Chondrocyte (in vitro differentiated cells): ENCODE measurements at places on chromosomes 6 and 20. TPM values are rescaled to one million over a fixed set of nuclear protein-coding genes. Genes with fewer than 3 reads are reported as not detected.
A peak's percentile ranks its signal among the peaks of the same experiment; 100 is the strongest.

NECAB3 gene
- 23.5 to 35.5 TPM (median 32.5 TPM) in 3 replicates for total RNA-seq

IMPG1 gene
- not detected in 3 replicates for total RNA-seq

MEP1A gene
- total RNA-seq = not detected in 3 replicates

HTR1E gene
- not detected in 3 replicates for total RNA-seq

PDE7B gene
- 0.05 to 0.41 TPM in 2 of 3 replicates, not detected in the other for total RNA-seq

TP53RK gene
- 12.0 to 13.3 TPM (median 12.1 TPM) in 3 replicates for total RNA-seq

CPXM1 gene
- total RNA-seq = 6.2 to 6.4 TPM (median 6.3 TPM) in 3 replicates

HEY2 gene
- 17.6 to 43.0 TPM (median 41.2 TPM) in 3 replicates for total RNA-seq

HLA-DQB1 gene
- not detected in 3 replicates for total RNA-seq

KHDC1 gene
- total RNA-seq = 4.0 to 4.5 TPM (median 4.3 TPM) in 3 replicates

DDX39B gene
- total RNA-seq = 222 to 230 TPM (median 227 TPM) in 3 replicates

ADGRF5 gene
- 0.67 to 0.95 TPM in 2 of 3 replicates, not detected in the other for total RNA-seq

ZKSCAN3 gene
- 4.9 to 7.8 TPM (median 5.5 TPM) in 3 replicates for total RNA-seq

SLC16A10 gene
- total RNA-seq = 0.02 TPM in 1 of 3 replicates, not detected in the others

LY6G5C gene
- total RNA-seq = 1.3 to 3.6 TPM (median 2.4 TPM) in 3 replicates

DNA sequence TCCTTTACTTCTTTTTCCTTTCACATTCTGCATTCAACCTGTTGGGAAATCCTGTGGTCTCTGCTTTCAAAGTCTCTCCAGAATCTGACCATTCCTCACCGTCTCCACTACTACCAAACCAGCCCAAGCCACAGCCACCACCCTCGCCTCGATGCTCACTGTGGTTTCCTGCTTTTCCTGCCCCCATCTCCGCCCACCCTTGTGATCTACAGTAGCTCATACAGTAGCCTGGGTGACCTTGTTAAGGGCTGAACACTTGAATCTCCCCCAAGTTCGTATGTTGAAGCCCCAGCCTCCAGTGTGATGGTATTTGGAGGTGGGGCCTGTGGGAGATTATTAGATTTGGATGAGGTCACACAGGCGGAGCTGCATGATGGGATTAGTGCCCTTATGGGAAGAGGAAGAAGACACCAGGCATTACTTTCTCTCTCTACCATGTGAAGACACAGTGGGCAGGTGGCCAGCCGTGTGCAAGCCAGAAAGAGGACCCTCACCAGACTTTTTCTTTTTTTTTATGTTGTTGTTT lies 189.0 kb upstream of the UST start:
- H3K27ac ChIP-seq = no peak overlapping the region
- H3K4me1 ChIP-seq = peaks cover 6% of the 10 kb centered on the region
- H3K27me3 ChIP-seq = no peaks in the 10 kb centered on the region
- H3K36me3 ChIP-seq = peaks cover 11% of the 10 kb centered on the region
- H3K4me3 ChIP-seq = no peak overlapping the region
- no peak for DNase-seq

DNA sequence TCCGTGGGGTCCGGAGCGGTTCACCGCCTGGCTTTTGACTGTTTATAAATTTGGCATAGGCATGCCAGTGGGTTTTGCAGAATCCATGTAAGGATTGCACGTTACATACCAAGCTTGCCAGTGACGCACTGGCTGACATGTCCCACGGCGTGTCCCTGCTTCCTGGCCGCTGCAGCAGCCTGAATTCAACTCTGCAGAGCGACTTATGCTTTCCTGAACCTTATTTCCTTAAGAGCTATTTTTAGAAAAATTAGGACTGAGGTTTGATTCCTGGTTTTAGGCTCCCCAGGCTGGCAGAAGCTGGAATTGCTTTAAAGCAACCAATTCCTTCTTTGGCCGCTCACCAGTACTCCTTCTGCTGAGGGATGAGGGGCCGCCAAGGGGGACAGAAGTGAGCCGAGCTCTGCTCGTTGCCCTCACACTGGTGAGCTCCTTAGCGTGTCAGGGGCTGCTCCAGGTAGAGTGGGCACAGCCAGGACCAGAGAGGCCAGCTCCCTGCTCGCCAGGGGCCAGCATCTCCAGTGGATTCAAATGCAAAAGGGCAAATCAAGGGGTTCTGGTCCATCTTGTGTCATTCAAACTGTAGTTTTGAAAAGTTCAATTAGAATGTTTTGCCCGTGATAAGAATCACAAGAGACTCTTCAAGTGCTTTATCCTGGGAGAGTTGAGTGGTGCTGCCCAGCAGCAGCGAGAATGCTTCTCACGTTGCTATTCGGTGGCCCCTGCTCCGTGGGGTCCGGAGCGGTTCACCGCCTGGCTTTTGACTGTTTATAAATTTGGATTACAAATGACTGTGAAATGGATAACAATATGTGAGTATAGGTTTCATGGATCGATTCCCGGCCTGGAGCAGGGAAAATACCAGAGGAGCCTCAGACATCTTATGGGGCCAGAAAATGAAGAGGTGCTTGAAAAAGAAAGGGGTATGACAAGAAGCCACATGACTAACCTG lies 17.5 kb upstream of the IRF4 start:
- H3K27ac ChIP-seq = no peak overlapping the region
- no peak overlapping the region for H3K4me3 ChIP-seq
- no peaks in the 10 kb centered on the region for H3K4me1 ChIP-seq
- peaks cover 25% of the 10 kb centered on the region for H3K27me3 ChIP-seq

GRCh38 chr20:34579191-34579978 lies 20.9 kb downstream of the MAP1LC3A start:
- H3K27ac ChIP-seq = peak overlapping the region; percentile 83
- peaks cover 24% of the 10 kb centered on the region for H3K4me1 ChIP-seq
- H3K27me3 ChIP-seq = no peaks in the 10 kb centered on the region

GRCh38 chr6:14010275-14010674 lies 85.5 kb downstream of the RNF182 start:
- H3K27me3 ChIP-seq = peaks cover 2% of the 10 kb centered on the region
- no peaks in the 10 kb centered on the region for H3K36me3 ChIP-seq
- no peak overlapping the region for H3K27ac ChIP-seq
- no peaks in the 10 kb centered on the region for H3K4me1 ChIP-seq
- H3K4me3 ChIP-seq = no peak overlapping the region

DNA sequence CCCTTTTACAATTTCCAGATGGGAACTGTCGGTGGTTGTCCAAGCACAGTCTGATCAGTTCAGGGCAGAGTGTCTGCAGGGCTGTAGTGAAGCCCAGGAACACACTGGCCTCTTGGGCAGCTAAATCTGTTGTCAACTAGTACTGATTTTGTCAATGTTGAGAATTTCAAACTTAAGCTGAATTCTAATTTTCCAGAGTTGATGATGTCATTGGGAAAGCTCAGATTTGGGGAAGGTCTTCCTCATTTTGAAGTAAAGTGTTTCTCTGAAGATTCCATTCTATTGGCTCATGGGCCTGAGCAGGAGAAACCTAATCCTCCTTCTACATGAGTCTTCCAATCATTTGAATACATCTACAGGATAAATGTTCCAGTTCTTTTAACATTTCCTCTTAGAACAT lies 72.1 kb downstream of the CCDC170 start:
- peaks cover 5% of the 10 kb centered on the region for H3K36me3 ChIP-seq
- no peak overlapping the region for H3K27ac ChIP-seq
- no peak for DNase-seq
- H3K27me3 ChIP-seq = no peaks in the 10 kb centered on the region
- H3K4me3 ChIP-seq = no peak overlapping the region

DNA sequence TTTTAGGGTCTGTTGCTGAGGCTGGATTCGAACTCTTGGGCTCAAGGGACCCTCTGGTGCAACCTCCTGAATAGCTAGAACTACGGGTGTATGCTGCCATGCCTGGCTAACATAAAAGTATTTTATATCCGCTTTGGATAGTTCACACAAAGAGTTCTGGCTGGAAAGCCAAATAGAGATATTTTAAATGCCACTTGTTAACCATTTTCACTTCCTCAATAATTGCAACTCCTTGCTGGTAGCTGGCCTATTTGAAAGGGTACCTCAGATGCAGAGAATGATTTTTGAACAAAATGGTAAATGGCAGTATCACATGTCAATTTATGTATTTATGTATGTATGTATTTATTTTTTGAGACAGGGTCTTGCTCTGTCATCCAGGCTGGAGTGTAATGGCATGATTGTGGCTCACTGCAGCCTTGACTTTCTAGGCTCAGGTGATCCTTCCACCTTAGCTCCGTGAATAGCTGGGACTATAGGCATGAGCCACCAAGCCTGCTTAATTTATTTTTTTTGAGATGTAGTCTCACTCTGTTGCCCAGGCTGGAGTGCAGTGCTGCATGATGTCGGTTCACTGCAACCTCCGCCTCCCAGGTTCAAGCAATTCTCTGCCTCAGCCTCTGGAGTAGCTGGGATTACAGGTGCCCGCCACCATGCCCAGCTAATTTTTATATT lies 12.9 kb upstream of the JARID2 start:
- H3K4me3 ChIP-seq = no peak overlapping the region
- DNase-seq = no peak
- H3K4me1 ChIP-seq = no peaks in the 10 kb centered on the region
- H3K36me3 ChIP-seq = no peaks in the 10 kb centered on the region

- peaks cover 50% of the 10 kb centered on the region for H3K4me1 ChIP-seq
- H3K4me3 ChIP-seq = no peak overlapping the region
- peak overlapping the region; percentile 65 for H3K27ac ChIP-seq
- H3K27me3 ChIP-seq = no peaks in the 10 kb centered on the region
- H3K36me3 ChIP-seq = no peaks in the 10 kb centered on the region
These were observed 3.1 kb upstream of the LAMA5 start for GRCh38 chr20:62370115-62370806.

DNA sequence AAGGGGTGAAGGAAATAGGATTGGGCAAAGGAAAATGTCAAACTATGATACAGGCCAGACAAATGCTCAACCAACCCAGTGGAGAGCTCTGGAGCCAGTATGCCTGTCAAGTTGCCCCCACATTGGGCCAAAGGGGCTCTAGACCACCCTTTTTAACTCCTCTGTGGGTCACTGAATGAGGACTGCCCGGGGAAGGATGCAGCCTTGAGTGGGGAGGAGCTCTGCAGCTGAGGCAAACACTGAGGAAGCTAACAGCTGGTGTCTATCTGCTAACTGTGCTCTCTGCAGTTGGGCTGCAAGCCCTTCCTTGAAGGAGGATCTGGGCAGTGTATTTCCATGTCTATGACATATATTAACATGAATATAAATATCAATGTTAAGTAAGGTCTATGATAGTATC lies 98.4 kb upstream of the PRSS16 start:
- peaks cover 6% of the 10 kb centered on the region for H3K4me1 ChIP-seq
- H3K36me3 ChIP-seq = no peaks in the 10 kb centered on the region
- DNase-seq = no peak
- no peak overlapping the region for H3K4me3 ChIP-seq

DNA sequence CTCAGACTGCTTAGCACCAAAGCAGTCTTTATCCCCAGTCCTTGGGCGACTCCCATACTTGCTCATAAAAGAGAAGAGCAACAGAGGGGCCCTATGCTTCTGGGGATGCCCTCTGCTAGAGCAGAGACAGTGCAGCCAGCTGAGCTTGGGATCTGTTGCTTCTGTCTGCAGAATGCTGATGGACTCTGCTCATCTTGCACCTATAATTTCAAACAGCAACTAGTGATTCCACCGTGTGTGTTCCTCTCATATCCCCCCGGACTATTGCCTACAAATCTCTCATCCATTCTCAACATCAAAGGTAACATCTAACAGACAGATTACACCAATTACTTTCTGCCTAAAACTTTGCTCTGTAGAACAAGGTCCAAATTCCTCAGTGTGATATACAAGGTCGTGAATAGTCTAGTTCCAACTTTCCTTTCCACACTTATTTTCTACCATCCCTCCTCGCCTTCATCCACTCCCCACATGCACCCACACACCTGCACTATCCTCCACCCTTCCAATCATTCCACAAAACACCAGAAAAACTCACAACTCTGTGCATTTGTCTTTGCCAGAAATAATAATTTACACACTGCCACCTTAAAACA lies 62.6 kb downstream of the FRK start:
- H3K4me3 ChIP-seq = no peak overlapping the region
- H3K4me1 ChIP-seq = no peaks in the 10 kb centered on the region
- no peak for DNase-seq

GRCh38 chr20:12077875-12078274 lies 160.2 kb downstream of the BTBD3 start:
- no peaks in the 10 kb centered on the region for H3K36me3 ChIP-seq
- no peak overlapping the region for H3K4me3 ChIP-seq
- no peak for DNase-seq
- H3K4me1 ChIP-seq = no peaks in the 10 kb centered on the region
- peaks cover 10% of the 10 kb centered on the region for H3K27me3 ChIP-seq

- no peak overlapping the region for H3K27ac ChIP-seq
- no peaks in the 10 kb centered on the region for H3K27me3 ChIP-seq
- no peak overlapping the region for H3K4me3 ChIP-seq
These were observed 3.5 kb upstream of the SLC44A4 start for GRCh38 chr6:31882344-31882743.

GRCh38 chr6:47169785-47170616 lies 127.9 kb upstream of the ADGRF1 start:
- H3K4me3 ChIP-seq = no peak overlapping the region
- no peaks in the 10 kb centered on the region for H3K36me3 ChIP-seq
- H3K27ac ChIP-seq = no peak overlapping the region
- peaks cover 38% of the 10 kb centered on the region for H3K4me1 ChIP-seq

GRCh38 chr6:144543006-144543871 lies 258.1 kb downstream of the UTRN start:
- H3K4me3 ChIP-seq = no peak overlapping the region
- H3K27me3 ChIP-seq = no peaks in the 10 kb centered on the region
- H3K36me3 ChIP-seq = peaks cover 41% of the 10 kb centered on the region
- no peak overlapping the region for H3K27ac ChIP-seq
- H3K4me1 ChIP-seq = no peaks in the 10 kb centered on the region
- no peak for DNase-seq

GRCh38 chr20:42435230-42435629 lies 754.5 kb downstream of the PTPRT start:
- DNase-seq = no peak
- H3K27ac ChIP-seq = no peak overlapping the region
- H3K36me3 ChIP-seq = no peaks in the 10 kb centered on the region
- H3K4me3 ChIP-seq = no peak overlapping the region

GRCh38 chr6:44499609-44500008 lies 112.1 kb downstream of the CDC5L start:
- peaks cover 1% of the 10 kb centered on the region for H3K4me1 ChIP-seq
- H3K4me3 ChIP-seq = no peak overlapping the region
- no peak overlapping the region for H3K27ac ChIP-seq
- peaks cover 3% of the 10 kb centered on the region for H3K36me3 ChIP-seq
- no peak for DNase-seq
- H3K27me3 ChIP-seq = no peaks in the 10 kb centered on the region

DNA sequence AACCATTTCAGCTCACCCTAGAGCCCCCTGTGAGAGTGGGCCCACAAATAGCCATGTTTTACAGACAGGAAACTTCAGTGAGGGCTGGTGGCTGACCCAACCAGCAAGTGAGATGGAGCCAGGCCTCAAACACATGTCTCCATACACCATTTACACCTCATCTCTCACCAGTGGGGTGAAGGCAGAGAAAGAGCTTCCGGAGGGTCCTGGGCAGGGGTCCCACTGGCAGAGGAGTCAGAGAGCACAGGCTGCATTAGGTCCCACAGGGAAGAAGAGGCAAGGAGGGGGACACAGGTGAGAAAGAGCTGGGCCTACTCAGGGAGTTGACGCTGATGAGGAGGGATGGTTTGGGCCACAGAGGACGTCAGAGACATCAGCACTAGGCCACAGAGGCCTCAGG lies 172.6 kb downstream of the VEGFA start:
- H3K4me1 ChIP-seq = peaks cover 4% of the 10 kb centered on the region
- no peak overlapping the region for H3K27ac ChIP-seq
- DNase-seq = no peak
- peaks cover 1% of the 10 kb centered on the region for H3K36me3 ChIP-seq
- H3K4me3 ChIP-seq = no peak overlapping the region

- DNase-seq = no peak
- H3K4me1 ChIP-seq = peaks cover 45% of the 10 kb centered on the region
- H3K27me3 ChIP-seq = no peaks in the 10 kb centered on the region
- peaks cover 2% of the 10 kb centered on the region for H3K36me3 ChIP-seq
These were observed 2.2 kb upstream of the PTPRA start for GRCh38 chr20:2871111-2871465.

- peak overlapping the region; percentile 83 for H3K4me3 ChIP-seq
- peak overlapping the region; percentile 98 for H3K27ac ChIP-seq
- DNase-seq = no peak
- H3K4me1 ChIP-seq = peaks cover 76% of the 10 kb centered on the region
These were observed 2.6 kb downstream of the TRAF3IP2 start for GRCh38 chr6:111603040-111603439.
